Pancreas (tissue), 10 donors: ENCODE measurements at places on chromosomes 7 and 10.

DNA sequence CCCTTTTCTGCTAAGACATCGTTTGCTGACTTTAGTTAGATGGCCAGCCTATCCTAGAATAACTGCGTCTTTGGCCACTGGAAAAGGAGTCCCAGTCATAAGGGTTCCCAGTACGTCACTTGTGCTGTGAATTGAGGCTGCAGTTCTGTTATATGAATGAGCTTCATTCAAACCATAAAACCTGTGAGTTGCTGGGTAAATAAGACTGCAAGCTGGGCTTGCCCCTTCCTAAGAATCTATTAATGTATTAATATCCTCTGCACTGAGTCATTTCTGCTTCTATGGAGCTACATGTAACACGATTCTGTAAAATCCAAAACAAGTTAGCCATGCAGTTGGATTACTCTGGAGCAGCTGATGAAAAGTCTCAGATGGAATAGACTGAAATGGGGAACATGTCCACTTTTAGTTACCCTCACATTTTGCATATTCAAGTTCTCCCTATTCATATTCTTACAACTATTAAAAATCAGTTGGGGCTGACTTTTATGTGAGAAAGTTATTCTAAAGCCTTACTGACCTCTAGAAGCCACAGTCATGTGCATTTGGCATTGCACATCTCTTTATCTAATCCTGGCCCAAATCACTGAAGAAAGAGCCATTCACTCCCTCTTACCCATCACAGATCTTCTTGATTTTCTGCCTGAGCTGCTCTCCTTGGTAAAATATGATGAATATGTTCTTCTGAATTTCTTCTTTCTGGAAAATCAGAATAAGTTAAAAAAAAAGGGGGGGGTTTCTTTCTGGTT lies 41.8 kb upstream of the TMEM213 start:
- DNase-seq, result no peak
- no peak overlapping the region for H3K27ac ChIP-seq
- H3K27me3 ChIP-seq, result no peaks in the 10 kb centered on the region
- H3K36me3 ChIP-seq, result no peaks in the 10 kb centered on the region
- H3K4me3 ChIP-seq, result no peak overlapping the region

GRCh38 chr7:135857519-135858274 lies 109.1 kb upstream of the FAM180A start:
- DNase-seq, result no peak
- H3K27ac ChIP-seq, result no peak overlapping the region
- no peaks in the 10 kb centered on the region for H3K36me3 ChIP-seq
- no peaks in the 10 kb centered on the region for H3K4me1 ChIP-seq
- no peaks in the 10 kb centered on the region for H3K27me3 ChIP-seq

- no peaks in the 10 kb centered on the region for H3K36me3 ChIP-seq
- no peak overlapping the region for H3K4me3 ChIP-seq
- DNase-seq, result no peak
- no peak overlapping the region for H3K27ac ChIP-seq
- H3K4me1 ChIP-seq, result no peaks in the 10 kb centered on the region
These were observed 305.6 kb downstream of the RPS24 start for GRCh38 chr10:78339251-78339650.

DNA sequence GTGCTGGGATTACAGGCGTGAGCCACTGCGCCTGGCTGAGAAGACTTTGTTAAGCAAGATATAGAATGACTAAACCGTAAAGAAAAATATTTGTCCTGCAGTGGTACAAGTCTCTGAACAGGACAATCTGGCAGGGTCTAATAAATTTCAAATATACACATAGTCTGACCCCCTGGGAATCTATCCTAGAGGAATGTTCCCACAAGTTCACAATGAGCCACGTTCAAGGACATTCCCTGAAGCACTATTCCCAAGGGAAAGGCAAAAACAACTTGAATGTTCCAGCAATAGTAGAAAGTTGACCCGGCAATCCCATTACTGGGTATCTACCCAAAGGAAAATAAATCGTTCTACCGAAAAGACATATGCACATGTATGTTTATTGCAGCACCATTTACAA lies 82.0 kb downstream of the HIP1 start:
- H3K27ac ChIP-seq, result no peak overlapping the region
- no peaks in the 10 kb centered on the region for H3K27me3 ChIP-seq
- H3K36me3 ChIP-seq, result no peaks in the 10 kb centered on the region
- H3K4me3 ChIP-seq, result no peak overlapping the region
- no peak for DNase-seq

DNA sequence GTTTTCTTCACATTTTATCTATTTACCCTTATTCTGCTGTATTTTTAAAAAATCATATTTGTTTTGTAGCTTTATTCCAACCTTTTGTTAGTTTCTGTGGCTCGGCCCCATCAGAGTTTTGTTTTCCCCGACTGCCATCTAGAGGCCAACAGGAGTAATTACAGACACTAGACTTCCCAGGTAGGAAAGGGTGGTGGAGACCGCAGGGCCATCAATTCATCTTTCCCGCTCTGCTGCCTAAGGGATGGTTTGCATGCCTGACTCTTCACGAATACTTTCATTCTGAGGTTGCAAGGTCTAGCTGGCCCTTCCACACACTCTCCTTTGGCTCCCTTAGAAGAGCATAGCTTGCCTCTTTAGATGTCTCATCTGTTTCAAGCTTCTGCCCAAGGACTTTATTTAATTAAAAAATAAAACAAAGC lies 38.3 kb downstream of the LYZL2 start:
- H3K27ac ChIP-seq, result no peak overlapping the region
- no peaks in the 10 kb centered on the region for H3K4me1 ChIP-seq
- H3K27me3 ChIP-seq, result no peaks in the 10 kb centered on the region
- H3K36me3 ChIP-seq, result no peaks in the 10 kb centered on the region
- no peak overlapping the region for H3K4me3 ChIP-seq
- DNase-seq, result peak; percentile 31

DNA sequence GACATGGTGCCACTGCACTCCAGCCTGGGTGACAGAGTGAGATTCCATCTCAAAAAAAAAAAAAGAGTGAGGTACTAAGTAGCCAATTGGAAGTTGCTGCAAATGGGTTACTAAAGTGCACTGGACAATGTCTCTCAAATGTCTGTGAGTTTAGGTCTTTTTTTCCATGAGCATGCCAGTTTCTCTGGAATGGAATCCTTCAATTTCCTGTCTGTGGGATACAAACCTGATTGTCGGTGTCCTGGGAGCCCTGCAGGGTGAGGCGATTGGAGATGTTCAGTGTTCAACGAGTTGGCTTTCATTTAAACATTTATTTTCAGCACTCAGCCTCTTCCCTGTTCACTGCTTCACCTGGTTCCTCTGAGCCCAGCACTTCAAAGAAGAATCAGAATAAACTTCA lies 5.3 kb upstream of the CALD1 start:
- H3K27ac ChIP-seq, result no peak overlapping the region
- H3K4me1 ChIP-seq, result no peaks in the 10 kb centered on the region
- no peak for DNase-seq
- no peaks in the 10 kb centered on the region for H3K27me3 ChIP-seq
- no peak overlapping the region for H3K4me3 ChIP-seq

GRCh38 chr10:27534161-27534700 lies 30.1 kb downstream of the RAB18 start:
- H3K36me3 ChIP-seq, result peaks cover 8% of the 10 kb centered on the region
- no peak overlapping the region for H3K27ac ChIP-seq
- H3K27me3 ChIP-seq, result no peaks in the 10 kb centered on the region
- no peak for DNase-seq
- no peak overlapping the region for H3K4me3 ChIP-seq

DNA sequence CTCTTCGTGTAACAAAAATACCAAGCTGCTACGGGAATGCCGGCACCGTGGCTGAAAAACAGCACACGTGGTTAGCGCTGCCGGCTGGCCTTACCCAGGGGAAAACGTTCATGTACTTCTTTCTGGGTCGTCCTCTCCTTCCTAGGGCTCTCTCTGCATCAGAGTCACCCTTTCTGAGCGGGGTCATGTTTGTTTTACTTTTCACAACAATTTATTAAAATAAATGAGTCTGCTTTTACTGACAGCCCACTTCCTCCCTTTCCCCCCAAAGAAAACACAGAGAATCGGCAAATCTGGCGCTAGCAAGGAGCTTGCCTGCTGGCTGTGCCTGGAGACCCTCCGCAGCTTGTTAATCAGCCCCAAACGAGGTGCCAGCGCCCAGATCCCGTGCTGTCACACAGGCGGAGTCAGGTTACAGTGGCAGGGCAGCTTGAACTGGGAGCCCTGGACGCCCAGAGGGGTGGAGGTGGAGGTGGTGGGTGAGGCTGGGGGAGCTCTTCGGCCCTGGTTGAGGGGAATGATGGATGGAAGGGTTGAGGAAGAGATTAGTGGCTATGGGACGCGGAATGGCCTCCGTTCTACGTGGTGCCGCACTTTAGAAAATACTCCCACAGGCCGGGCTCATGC lies 162.2 kb upstream of the TNS3 start:
- no peak overlapping the region for H3K27ac ChIP-seq
- no peak overlapping the region for H3K4me3 ChIP-seq
- no peak for DNase-seq
- H3K4me1 ChIP-seq, result no peaks in the 10 kb centered on the region

DNA sequence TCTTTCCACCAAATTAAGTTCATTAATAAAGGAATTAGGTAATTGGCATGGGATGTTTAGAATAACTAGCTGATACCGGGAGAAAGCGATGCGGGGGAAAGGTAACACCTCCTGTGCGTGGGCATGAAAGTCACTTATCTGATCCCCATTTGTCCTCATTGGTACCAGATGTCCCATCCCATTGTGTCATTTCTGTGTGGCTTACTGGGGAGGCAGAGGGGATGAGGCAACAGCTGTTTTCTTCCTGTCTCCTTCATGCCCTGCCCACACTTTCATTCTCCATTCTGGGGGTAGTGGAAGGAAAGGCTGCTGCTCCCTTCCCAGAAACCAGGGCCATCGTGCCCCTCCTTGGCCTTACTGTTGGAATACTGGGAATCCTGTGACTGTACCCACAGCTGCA lies 27.1 kb downstream of the EEPD1 start:
- peaks cover 18% of the 10 kb centered on the region for H3K4me1 ChIP-seq
- no peak overlapping the region for H3K27ac ChIP-seq
- no peaks in the 10 kb centered on the region for H3K27me3 ChIP-seq
- DNase-seq, result no peak
- H3K4me3 ChIP-seq, result no peak overlapping the region

- H3K4me1 ChIP-seq, result no peaks in the 10 kb centered on the region
- H3K27ac ChIP-seq, result no peak overlapping the region
- no peaks in the 10 kb centered on the region for H3K36me3 ChIP-seq
- H3K4me3 ChIP-seq, result no peak overlapping the region
These were observed 14.3 kb downstream of the NRG3 start for GRCh38 chr10:81889181-81889769.

DNA sequence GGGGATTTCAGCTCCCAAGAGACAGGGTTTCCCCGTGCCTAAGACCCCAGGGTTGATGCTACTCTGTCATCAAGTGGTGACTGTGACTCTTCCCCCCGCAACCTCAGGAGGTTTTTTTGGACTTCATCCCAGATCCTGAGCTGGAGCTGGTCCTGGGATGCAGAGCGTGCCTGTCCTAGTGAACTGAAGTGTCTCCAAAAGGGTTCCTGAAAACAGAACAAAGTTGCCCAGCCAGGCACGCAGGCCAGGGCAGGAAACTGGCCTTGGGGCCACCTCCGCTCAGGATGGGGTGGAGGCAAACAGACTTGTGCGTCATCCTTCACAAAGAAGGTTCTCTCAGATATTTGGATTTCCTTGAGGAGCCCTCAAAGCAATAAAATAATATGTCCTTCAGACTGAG lies 118.9 kb downstream of the ITIH5 start:
- H3K4me3 ChIP-seq, result no peak overlapping the region
- DNase-seq, result no peak
- H3K27me3 ChIP-seq, result no peaks in the 10 kb centered on the region
- no peaks in the 10 kb centered on the region for H3K36me3 ChIP-seq
- no peak overlapping the region for H3K27ac ChIP-seq
- H3K4me1 ChIP-seq, result no peaks in the 10 kb centered on the region

DNA sequence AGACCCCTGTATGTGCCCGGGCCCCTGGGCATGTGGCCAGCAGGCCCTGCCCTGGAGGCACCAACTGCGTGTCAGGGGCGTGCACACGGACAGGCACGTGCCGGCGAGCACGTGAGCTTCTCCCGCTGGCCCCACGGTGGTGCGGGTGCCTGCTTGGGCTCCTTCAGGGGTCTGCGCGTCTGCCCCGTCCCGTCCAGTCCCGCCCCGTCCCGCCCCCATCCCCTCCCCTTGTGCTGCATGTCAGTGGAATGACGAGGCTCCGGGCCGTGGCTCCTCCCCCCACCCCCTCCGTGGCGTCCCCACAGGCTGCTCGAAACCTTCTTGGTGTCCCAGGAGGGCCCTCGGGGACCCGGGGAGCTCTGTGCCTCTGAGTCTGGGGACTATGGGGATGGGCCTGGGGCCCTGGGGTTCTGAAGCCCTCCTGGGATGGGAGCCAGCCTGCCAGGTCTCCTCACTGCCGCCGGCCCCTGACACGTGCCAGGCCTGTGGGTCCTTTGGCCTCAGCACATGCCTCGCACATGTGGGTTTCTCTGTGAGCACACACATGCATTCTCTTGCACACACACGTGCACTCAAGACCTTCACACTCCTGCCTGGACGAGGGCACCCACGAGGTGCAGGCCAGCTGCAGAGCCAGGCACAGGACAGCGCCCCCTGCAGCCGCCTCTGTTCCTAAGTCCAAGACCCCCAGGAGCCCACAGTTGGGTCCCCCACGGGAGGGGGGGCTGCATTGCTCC lies 27.5 kb upstream of the AMZ1 start:
- H3K27me3 ChIP-seq, result no peaks in the 10 kb centered on the region
- H3K36me3 ChIP-seq, result no peaks in the 10 kb centered on the region
- H3K4me1 ChIP-seq, result no peaks in the 10 kb centered on the region
- H3K27ac ChIP-seq, result no peak overlapping the region
- no peak overlapping the region for H3K4me3 ChIP-seq
- no peak for DNase-seq

DNA sequence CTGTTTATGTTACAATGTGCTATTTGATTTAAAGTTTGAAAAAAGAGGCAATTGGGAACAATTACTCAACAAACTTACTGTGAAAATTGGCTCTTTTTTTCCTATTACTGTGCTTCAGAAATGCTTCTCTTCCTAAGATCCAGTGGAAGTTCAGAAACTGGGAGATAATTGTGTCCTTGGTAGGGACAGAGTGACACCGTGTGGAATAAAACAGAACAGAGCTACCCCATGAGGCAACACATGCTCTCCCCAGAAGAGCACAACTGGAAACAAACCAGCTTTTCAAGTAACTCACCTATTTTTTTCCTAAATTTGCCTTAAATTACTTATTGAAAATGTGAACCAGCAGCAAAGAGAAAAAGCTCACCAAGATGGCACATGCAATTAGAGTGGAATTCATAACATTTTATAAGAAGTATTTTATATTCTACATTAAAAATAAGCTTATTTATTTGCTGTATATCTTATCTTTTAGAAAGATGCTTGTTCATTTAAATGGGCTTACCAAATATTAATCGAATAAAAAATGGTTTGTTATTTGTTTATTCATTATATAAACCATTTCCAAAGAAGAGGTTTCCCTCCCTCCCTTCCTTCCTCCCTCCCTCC lies 346.1 kb upstream of the ANKRD30A start:
- no peaks in the 10 kb centered on the region for H3K27me3 ChIP-seq
- H3K4me1 ChIP-seq, result no peaks in the 10 kb centered on the region

- peaks cover 34% of the 10 kb centered on the region for H3K4me1 ChIP-seq
- no peaks in the 10 kb centered on the region for H3K27me3 ChIP-seq
- H3K36me3 ChIP-seq, result no peaks in the 10 kb centered on the region
- H3K27ac ChIP-seq, result no peak overlapping the region
These were observed 77.8 kb upstream of the PDCD4 start for GRCh38 chr10:110793886-110794285.
